ENCODE measurements at places on chromosomes 5 and 9.

GRCh38 chr9:37251452-37251851, 131.1 kb downstream of the ZCCHC7 start:
- DNase-seq: no peak

- DNase-seq: no peak
Observed at GRCh38 chr5:95895771-95896170, 65.9 kb downstream of the ELL2 start.

- DNase-seq: no peak
Observed at GRCh38 chr9:125183561-125183960, 6.0 kb downstream of the PPP6C start.

DNA sequence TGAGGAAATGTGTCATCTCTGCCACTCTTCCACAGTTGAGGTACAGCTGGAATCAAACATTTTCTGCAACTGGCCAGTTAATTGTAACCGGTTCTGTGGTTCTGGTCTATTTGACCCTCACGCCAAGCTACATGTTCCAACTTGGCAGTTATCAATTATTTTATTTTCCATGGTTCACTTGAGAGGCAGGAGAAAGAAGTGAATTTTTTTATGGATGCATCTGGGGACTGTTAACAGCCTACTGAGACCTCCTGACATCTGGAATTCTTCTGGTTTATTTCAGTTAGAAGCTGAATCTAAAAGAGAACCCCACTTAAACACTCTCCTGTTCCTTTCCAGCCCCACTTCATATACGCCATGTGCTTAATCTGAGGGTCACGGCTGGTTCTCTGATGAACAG, 372.3 kb downstream of the DNAH5 start:
- no peak for DNase-seq

- peak; percentile 91 for DNase-seq
Observed at GRCh38 chr5:32805971-32806638, 95.0 kb downstream of the NPR3 start.

- DNase-seq: peak; percentile 14
Observed at GRCh38 chr9:134243778-134244467, 79.6 kb upstream of the RNU6ATAC start.

GRCh38 chr5:128477944-128478343, 60.1 kb downstream of the FBN2 start:
- no peak for DNase-seq

DNA sequence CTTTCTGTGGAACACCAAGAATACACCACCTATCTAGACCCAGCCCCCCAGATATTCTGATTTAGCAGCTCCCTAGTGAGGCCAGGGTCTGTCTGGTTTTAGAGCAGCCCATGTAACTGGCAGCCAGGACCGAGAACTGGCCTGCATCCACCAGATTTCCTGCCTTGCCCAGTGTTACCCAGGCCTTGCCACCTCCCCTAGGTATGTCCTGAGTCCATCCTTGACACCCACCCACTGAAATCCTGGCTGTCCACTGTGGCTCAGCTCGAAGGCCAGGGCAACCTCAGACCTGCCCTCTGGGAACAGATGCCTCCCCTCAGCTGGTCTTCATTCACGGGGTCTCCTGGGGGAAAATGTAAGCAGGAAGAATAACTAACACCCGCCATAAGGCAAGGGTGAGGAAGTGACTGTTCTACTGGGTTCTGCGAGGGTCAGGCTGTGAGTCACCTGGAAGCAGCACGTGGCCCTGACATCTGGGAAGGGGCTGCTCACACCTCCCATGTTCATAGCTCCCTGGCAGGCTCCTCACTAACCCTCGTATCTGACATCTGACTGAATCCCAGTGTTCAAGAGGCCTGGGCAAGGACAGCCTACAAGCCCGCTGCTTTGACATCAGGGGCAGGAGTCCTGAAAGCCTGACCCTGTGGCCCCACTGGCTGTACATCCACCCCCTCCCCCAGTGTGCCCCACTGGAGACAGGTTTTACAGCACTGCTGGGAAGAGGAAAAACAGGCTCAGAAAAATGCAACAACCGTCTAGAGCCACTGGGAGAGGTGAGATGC, 72.7 kb downstream of the SEMA4D start:
- DNase-seq: peak; percentile 6

DNA sequence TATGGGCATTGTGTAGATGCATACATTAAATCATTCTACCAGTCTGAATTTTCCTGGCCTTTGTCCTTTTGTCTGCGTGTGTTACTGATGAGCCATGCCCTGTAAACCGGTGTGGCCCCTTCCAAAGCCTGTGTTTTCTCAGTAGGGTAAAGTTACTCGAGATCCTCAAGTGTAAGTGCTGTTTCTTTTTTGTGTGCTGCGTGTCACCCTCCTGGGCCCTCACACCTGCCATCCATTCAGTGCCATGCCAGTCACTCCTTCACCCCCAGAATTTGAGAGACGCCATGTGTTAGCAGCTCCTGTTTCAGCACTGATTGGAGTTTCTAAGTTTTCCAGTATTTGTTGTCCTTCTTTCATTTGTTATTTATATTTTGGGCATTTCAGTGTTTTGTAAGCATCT, 288.2 kb downstream of the FANCC start:
- no peak for DNase-seq

GRCh38 chr9:93431539-93432105, 19.9 kb upstream of the FAM120A start:
- DNase-seq: no peak

DNA sequence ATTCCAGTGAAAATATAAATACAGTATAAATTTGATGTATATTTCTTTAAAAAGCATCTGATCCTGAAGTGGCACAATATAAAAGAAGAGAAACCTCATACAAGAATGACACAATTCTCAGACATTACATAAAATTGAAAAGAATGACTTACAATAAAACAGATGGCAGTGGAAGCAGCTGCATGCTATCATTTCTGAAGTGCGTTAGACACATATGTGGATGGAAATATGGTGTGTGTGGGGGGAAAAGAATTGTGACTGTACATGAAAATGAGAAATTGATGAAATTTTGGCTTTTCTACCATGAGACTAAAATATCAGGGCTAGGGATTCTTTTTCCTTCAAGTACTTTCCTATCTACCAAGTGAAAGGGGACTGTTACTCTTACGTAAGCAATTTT, 45.9 kb upstream of the CDH18 start:
- no peak for DNase-seq

DNA sequence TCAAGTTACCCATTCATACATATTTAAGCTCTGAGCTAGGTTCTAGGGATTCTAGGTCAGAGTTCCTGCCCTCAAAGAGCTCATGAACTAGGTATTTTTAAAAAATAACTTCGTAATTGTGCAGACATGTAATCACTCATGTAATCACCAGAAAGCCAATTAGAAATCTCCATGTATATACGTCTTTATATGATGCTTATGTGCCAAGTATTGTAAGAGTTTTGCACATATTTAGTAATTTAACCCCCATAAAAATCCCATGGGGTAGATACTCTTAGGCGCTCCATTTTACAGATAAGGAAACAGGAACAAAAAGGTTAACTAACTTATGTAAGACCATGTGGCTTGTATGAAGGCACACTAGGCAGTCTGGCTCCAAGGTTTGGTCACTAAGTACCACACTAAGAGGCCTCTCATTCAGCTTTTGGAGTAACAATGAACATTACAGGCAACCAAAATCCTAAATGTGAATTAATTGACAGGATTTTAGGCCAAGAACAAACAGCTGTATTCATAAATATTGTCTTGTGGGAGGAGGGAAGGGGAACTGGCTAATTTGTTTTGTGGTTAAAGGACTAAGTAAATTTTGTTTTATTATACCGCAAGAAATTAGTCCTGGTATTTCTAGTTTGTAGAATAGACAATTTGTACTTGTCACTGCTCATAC, 1.7 kb upstream of the OTULINL start:
- DNase-seq: no peak

DNA sequence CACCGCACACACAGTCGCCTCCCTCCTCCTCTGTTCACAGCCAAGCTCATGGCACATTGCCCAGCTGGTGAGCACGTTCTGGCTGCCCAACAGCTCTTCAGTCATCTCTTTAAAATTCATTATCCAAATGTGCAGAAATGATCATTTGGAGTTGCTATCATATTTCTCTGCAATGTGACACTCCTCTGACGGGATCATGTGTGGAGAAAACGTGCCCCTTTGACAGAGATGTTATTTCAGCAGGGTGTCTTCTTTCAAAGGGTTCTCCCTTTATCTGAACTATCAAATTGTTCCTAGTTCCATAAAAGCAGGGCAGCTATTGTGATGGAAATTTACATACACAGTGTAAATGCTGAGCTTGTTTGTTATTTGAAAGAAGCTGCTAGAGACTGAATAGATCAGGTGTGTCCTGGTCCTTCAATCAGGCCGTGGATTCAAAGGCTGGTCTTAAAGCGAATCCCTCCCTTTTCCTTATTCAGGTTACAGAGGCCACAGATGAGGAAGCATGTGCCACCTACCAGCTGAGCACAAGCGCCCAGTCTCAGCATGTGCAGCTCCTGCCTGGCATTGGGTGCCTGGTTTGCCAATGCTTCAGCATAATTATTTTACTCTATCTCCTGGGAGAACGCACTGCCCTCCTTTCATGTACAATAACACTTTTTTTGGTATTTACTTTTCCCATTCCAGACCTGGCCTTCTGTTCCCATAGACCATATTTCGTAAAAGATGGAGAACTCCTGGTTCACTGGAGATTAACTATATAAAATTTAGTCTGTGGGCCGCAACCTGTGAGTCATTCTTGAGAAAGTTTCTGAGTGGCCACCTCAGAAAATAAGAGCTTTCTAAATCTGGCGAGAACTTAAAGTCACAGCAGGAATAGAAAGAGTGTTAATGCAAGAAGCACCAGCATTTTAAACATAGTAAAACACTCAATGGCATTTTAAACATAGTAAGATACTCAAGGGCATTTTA, 433.7 kb downstream of the ENC1 start:
- DNase-seq: peak; percentile 93

Data from EH (cell line).